ENCODE measurements at places on chromosomes 4 and X.

- DNase-seq: peak; percentile 21
Measured at GRCh38 chrX:143854006-143854405, 29.9 kb upstream of the UBE2NL start.

DNA sequence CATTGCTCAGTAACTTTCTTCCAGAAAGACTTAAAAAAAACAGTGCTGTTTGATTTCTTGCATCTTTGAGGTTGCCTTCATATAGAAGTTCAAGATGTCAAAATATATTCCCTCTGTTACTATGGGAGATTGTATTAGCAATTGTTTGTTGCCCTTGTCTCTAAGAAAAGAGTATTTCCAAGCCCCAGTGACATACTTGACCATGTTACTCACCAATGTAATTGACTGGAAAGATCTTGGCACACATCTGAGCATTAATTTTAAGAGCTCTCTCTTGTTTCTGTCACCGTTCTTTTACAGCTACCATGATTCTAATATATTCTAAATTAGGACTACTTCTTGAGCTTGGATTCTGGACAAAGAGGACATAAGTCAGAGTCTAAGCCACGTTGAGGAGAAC is 902.7 kb upstream of the EPHA5 start:
- no peak for DNase-seq

GRCh38 chr4:108544481-108544880 is 75.9 kb upstream of the RPL34 start:
- DNase-seq: no peak

GRCh38 chr4:132108784-132109183 is 1040.3 kb upstream of the PCDH10 start:
- DNase-seq: no peak

GRCh38 chr4:130689181-130689580 is 1593.2 kb downstream of the C4orf33 start:
- no peak for DNase-seq

DNA sequence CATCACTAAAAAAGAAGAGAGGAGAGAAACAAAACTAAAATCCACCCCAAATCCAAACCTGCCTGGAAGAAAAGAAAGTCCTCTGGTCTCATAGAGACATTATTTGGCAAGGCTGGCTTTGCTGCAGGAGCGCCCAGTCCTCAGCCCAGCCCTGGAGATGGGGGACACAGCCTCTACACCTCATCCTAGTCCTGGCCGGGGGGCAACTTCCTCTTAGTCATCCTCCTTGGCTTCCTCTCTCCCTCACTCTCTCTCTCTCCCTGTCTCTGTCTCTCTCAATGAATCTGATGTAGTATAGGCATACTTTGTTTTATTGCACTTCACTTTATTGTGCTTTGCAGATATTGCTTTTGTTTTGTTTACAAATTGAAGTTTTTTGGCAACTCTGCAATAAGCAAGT is 55.8 kb upstream of the MAGEB10 start:
- DNase-seq: no peak

DNA sequence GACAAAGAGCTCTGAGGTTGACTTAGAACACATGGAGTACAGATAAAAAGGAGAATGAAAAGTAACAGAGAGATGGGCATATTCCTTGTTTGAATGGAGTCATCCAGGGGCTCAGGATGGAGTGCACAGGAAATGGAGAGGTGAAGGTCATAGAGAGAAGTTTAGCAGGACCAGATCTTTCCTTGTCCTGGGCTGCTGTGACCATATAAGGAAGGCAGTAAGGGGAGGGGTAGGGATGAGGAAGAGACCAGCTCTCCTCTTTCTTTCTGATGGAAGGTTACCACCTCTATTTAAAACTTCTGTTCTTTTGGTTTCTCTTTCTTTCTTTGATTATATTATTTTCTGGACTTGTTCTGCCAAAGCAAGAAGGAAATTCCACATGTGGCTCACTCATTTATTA is 27.0 kb downstream of the AR start:
- DNase-seq: no peak

GRCh38 chr4:25638806-25639205 is 16.8 kb upstream of the SLC34A2 start:
- no peak for DNase-seq

- DNase-seq: no peak
Measured at GRCh38 chrX:24566240-24566639, 80.9 kb downstream of the PCYT1B start.

GRCh38 chrX:17442898-17443297 is 67.9 kb downstream of the NHS start:
- DNase-seq: no peak

DNA sequence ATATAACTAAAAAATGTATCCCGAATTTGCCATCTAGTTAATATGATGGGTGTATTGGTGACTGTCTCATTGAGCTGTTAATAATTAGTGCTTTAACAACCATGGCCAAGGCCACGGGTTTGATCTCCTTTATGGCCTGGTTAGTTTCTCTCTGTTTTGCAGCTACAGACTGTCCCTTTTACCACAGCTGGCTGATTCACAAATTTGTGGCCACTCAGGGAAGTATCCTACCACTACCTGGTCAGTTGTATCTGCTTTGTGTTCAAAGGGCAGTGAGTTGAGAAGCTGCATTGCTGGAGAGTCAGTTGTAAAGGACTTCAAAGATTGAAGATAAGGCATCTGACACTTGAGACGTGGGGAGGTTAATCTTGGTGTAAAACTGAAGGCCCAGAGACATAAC is 219.1 kb upstream of the BMP3 start:
- DNase-seq: no peak

- no peak for DNase-seq
Measured at GRCh38 chr4:151850791-151851213, 90.0 kb upstream of the GATB start.

DNA sequence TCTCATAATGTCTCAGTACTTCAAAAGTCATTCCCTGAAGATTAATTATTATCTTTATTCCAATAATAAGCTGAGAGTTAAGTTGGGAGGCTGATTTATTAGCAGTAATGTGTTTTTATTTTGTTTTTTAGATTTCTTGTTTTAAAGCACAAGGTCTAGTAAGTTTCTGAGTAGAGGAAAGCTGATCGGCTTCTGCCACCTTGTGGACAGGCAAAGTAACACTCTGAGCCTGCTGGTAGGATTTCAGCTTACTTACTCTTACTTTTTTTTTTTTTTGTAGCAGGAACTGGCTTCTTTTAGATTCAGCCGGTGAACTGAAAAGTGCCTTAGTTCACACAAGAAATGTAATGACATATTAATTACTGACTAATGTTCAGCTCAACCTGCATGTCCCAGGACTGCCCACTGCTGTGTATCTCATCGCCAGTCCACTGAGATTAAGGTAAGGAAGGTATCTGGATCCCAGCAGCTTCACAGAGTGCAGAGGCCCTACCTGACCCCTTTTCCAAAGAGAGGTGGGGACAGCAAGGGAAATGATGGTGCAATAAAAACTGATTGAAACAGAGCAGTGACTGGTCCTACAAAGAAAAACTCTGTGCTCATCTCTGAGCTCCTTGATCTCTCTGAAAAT is 126.5 kb downstream of the ADGRA3 start:
- peak; percentile 57 for DNase-seq

DNA sequence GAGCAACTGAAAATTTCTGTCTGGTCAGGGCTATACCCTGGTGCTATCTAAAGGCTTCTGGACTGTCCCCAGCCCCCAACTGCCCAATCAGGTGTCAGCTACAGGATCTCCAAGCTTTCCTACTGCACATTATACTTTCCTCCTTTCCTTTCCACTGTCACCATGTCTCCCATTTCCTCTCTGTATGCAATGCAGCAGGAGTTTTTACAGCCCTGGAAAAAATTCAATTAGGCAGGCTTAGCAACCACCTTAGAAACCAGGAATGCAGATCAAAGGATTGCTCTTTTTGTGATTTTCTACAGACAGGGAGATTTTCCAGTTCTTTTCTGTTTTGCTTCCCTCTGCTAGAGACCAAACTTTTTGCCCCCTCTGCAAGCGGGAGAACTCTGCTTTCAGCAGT is 6.0 kb upstream of the NAF1 start:
- DNase-seq: no peak

DNA sequence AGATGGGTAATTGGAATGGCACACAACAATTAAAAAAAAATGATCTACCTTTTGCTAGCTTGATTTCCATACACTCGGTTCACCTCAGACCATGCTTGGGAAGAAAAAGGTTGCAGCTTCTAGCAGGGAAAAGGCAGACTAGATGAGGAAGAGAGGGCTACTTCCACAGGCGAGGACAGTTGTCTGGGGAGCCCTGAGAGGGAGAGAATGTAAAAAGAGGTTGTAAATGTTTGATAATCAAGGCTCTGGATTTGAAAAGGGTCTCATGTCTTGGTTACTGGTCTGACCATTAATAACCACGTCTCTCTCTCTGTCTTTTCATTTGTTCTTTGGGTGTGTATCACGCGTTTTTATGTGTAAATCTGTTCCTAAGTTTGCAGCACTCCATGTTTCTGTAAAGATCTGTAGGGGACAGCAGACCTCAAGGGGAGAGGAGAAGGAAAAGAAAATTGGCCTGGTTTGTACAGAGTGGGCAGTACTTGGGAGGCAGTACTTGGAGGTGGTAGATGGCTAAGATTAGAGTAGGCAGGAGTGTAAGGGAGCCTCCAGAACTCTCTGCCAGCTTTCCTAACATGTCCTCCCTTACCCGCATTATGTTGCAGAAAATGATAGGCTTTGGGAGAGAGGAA is 750 bp downstream of the ARMCX5 start:
- DNase-seq: peak; percentile 8

DNA sequence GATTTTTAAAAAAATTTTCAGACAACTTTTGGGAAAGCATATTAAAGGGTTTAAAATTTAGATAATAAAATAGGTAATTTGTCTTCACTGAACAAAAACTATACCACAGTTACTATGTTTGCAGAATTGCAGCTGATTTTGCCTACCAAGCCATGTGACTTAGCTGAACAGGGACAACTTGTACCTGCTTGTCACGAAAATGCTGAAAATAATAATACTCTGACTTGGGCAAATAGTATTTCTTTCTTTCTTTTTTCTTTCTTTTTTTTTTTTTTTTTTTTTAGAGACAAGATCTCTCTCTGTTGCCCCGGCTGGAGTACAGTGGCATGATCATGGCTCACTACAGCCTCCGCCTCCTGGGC is 225.2 kb upstream of the PPP1R2C start:
- no peak for DNase-seq

DNA sequence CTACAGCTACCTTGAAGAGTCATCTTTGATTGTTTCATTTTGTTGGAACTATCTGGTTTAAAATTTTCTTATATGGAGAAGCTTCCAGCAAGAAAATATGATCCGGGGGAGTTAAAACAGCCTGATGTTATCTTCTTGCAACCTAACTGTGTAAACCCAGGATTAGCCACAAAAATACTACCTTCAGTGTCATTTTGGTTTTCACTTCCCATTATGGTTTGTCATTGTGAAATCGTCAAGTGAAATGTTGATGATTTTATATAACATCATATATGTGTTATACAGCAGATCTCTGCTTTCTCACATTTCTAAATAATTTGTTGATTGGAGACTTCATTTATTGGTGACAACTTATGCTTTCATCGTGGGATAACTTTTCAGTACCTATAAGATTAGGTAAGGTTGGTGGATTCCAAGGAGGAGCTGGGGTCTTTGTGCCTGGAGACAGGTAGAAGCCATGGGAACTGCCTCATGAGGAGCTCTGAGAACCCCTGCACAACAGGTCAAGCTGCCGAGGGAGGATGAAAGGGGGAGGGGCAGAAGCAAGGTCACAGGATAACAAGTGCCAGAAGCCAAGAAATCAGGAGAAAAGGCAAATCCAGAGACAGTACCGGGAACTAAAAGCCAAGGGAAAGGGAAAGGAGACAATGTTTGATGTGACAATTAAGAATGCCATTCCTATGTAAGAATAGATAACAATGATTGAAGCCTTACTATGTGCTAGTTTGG is 7.2 kb downstream of the ARHGAP24 start:
- DNase-seq: no peak

- DNase-seq: no peak
Measured at GRCh38 chrX:56068274-56068758, 163.8 kb upstream of the KLF8 start.

DNA sequence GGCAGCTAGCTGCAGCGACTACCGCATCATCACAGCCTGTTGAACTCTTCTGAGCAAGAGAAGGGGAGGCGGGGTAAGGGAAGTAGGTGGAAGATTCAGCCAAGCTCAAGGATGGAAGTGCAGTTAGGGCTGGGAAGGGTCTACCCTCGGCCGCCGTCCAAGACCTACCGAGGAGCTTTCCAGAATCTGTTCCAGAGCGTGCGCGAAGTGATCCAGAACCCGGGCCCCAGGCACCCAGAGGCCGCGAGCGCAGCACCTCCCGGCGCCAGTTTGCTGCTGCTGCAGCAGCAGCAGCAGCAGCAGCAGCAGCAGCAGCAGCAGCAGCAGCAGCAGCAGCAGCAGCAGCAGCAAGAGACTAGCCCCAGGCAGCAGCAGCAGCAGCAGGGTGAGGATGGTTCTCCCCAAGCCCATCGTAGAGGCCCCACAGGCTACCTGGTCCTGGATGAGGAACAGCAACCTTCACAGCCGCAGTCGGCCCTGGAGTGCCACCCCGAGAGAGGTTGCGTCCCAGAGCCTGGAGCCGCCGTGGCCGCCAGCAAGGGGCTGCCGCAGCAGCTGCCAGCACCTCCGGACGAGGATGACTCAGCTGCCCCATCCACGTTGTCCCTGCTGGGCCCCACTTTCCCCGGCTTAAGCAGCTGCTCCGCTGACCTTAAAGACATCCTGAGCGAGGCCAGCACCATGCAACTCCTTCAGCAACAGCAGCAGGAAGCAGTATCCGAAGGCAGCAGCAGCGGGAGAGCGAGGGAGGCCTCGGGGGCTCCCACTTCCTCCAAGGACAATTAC is 1.4 kb downstream of the AR start:
- no peak for DNase-seq

GRCh38 chr4:139966383-139966782 is 187.6 kb downstream of the MAML3 start:
- no peak for DNase-seq

- peak; percentile 92 for DNase-seq
Measured at GRCh38 chrX:68930542-68931317, 101.9 kb downstream of the EFNB1 start.

DNA sequence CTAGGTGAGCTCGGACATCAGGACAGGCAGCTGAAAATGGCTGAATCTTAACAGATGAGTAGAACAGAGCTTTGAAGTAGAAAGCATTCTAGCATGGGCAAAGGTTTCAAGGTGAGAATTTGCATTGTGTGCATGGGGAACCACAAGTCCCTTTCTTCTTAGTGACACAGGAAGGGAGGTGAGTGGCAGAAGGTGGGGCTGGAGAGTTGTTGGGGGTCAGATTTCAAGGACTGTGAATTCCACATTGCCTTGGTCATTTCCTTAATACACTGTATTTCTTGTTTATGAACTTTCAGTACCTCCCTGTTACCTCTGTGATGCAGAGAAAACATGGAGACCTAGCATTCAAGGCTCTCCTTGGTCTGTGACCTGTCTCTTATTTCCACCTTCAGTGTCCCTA is 4.1 kb downstream of the APEX2 start:
- DNase-seq: peak; percentile 63
